ENCODE measurements at places on chromosomes 7 and 10. TPM values are rescaled to one million over a fixed set of nuclear protein-coding genes. Genes with fewer than 3 reads are reported as not detected.

DNA sequence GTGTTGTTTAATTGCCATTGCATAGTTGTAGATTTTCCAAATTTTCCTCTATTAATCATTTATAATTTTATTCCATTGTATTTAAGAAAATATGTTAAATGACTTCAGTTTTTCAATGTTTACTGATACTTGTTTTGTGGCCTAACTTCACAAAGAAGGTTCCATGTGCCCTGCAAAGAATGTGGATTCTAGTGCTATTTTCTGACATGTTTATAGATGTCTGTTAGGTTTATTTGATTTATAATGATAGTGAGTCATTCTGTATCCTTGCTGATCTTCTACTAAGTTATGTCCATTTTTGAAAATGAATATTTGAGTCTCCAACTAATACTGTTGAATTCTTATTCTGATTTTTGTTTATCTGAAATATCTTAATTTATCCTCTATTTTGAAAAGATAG lies 369.0 kb downstream of the MAGI2 start:
- DNase-seq: no peak
- no peaks in the 10 kb centered on the region for H3K36me3 ChIP-seq
- no peaks in the 10 kb centered on the region for H3K4me1 ChIP-seq
- H3K4me3 ChIP-seq: no peak overlapping the region
- no peaks in the 10 kb centered on the region for H3K27me3 ChIP-seq

DNA sequence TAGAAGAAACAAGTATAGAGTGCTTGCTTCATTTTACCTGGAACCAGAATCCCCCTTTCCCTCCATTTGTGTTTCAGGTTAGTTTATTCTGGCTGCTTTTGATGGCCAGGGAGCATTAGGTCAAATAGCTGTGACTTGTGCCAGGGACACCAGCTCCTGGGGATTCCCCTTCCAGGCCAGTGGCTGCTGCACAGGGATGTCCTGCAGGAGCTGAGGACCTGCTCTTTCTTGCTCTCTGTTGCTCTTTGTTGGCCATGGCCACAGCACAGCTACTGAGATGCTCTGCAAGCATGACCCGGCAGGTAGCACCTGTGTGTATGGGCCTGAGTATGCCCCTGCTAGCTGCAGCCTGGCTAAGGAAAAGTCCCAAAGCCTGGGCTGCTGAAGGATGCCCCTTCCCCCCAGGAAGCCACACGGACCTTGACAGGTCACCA lies 208.9 kb downstream of the EBF3 start:
- H3K27me3 ChIP-seq: no peaks in the 10 kb centered on the region
- no peaks in the 10 kb centered on the region for H3K4me1 ChIP-seq
- H3K36me3 ChIP-seq: peaks cover 3% of the 10 kb centered on the region
- no peak for DNase-seq

DNA sequence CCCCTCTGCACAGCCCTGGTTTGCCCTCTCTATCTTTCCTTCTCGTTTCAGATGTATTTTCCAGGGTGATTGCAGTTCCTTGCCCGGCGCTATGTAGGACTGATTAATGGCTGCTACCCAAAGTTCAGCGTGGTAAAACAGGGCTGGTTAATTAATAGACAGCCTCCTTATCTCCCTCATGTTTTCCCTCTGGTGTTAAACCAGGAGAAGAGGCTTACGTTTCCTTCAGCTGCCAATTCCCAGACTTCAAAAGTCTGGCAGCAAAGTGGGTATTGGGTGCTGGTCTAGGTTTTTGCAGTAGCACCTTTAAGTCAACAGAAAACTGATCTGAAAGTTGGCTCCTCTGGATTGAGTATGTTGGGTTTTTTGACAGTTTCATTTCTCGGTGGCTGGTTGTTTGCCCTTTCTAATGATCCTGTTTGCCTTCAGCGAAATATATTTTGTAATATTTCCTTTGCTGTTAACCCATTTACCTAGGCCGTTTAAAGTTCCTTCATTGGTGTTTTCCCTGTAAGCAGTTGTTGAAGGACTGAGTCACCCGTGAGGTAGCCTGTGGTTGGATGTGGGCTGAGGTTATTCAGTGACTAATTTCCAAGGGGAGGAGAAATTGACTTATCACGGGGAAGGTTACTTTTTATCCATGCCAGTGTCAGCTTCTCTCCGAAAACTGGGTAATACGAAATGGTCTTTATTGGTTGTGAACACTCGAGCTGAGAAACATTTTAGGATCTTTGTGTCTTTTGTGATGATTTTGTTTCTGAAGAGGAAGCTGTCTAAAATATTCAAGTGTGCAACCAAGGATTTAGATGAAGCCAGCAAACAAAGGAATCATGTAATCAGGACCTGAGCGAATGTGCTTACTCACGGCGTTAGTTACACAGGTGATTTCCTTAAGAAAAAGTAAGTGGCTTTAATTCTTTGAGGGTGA lies 257.2 kb downstream of the KIAA1217 start:
- H3K4me3 ChIP-seq: peak overlapping the region; percentile 85
- H3K27ac ChIP-seq: peak overlapping the region; percentile 100
- no peak for DNase-seq
- H3K36me3 ChIP-seq: no peaks in the 10 kb centered on the region
- H3K27me3 ChIP-seq: no peaks in the 10 kb centered on the region

DNA sequence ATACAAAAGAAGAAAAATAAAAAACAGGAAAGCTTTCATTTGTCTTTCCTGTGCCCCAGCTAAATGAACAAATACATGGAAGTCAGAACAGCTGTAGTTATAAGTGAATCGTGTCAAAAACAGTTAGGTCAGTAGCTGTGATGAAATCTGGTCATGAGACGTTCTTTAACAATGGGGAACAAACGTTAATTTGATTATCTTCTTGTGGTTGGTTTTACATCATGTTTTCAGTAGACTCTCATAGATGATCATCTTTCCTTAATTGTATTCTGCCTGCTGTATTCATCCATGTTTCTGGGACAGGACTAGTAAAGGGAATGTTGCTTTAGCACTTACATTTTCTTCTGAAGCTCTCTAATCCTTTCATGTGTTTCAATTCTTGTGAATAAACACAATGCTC lies 97.0 kb downstream of the PCLO start:
- no peak for DNase-seq
- H3K27me3 ChIP-seq: no peaks in the 10 kb centered on the region
- no peaks in the 10 kb centered on the region for H3K36me3 ChIP-seq
- H3K4me3 ChIP-seq: no peak overlapping the region

- no peak overlapping the region for H3K4me3 ChIP-seq
- H3K4me1 ChIP-seq: no peaks in the 10 kb centered on the region
- H3K27ac ChIP-seq: no peak overlapping the region
- H3K27me3 ChIP-seq: no peaks in the 10 kb centered on the region
Observed at GRCh38 chr10:50961297-50961696, 75.9 kb upstream of the A1CF start.

Gene TWIST1
- polyA plus RNA-seq: 1.5 TPM

Gene ATRNL1
- polyA plus RNA-seq: 0.06 TPM

Gene BICC1
- polyA plus RNA-seq: 4.2 TPM

Gene ADK
- 92.6 TPM for polyA plus RNA-seq

All from keratinocyte (primary cell).